ENCODE measurements at places on chromosomes 13 and 19. TPM values are rescaled to one million over a fixed set of nuclear protein-coding genes. Genes with fewer than 3 reads are reported as not detected.

- DNase-seq, result peak; percentile 91
These were observed 41.9 kb downstream of the CERS4 start for GRCh38 chr19:8251025-8251472.

The CGB7 gene
- total RNA-seq, result not detected

The BICRA gene
- 6.8 TPM for total RNA-seq

The NTN5 gene
- 0.11 TPM for total RNA-seq

- DNase-seq, result no peak
These were observed 56.0 kb downstream of the CDADC1 start for GRCh38 chr13:49303533-49304252.

The CCL25 gene
- total RNA-seq, result not detected

DNA sequence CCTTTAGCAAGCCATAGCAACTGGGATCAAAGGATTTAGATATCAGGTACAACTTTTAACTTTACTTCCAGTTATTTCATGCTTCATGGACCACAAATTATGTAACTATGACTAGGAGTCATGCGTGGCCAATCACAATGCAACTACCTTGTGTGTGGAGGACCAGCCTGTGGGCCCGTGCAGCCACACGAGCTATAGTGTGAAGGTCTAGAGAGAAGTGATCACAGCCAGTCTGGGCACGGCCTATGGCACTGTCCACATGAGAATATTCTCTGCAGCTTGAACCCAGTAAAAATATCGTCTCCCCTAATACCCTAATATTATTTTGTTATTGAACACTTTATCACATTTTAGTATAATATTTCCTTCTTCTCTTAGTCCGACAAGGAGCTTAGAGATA lies 464.9 kb upstream of the MIR17HG start:
- no peak for DNase-seq

GRCh38 chr13:33212396-33212795 lies 73.2 kb downstream of the STARD13 start:
- no peak for DNase-seq

The ANGPTL8 gene
- 76.0 TPM for total RNA-seq

DNA sequence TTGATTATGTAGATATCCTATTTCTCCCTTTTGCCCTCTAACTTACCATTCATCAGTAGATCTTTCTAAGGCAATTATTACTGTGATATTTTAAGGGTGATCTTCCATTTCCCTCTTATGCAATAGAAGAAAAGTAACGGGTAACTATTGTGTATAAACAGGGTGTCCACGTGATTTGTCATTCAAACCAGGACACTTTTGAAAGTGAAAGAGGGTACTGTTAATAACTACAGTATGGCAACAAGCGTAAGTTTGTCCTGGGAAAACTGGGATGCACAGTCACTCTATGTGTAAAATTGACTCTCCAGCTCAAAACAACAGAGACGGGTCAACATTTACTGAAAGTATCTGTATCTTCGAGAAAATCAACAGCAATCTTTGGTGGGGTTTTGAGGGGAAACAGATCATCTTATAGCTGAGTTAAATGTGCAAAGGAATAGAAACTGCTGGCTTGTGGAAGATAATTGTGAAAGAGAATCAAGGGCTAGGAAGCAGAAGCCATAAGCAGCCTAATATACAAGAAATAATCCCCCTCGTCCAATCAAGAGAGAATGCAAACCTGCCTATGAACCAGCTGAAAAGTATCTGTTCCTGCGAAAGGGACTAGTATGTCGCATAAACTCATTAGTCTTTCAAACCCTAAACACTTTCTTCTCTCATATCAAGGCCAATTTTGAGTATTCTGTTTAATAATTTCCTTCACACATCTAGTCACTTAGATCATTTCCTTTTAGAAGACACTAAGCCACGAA lies 126.7 kb downstream of the FOXO1 start:
- DNase-seq, result no peak

- DNase-seq, result no peak
These were observed 10.6 kb downstream of the SLC15A1 start for GRCh38 chr13:98741741-98742435.

The GFY gene
- not detected for total RNA-seq
